ENCODE measurements at places on chromosomes 7 and 10.
A peak's percentile ranks its signal among the peaks of the same experiment; 100 is the strongest.

DNA sequence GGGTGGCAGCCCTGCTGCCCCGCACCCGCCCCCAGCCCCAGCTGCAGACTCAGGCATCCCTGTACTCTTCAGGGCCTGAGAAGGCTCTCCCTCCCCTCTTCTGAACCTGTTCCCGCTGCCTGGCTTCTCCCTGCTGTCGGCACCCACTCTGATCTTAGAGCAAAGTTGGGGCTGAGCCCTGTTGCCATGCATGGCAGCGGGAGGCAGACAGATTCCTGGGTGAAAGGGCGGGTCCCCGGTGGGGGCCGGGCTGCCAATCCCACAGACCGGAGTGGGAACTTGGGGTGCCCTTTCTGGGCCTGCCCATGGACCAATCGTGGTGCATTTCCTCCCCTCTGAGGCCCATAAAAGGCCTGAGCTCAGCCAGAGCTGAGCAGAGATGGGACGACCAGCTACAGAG lies 80.7 kb downstream of the SPDYE5 start:
- DNase-seq: no peak

- DNase-seq: no peak
Measured at GRCh38 chr7:91137153-91137787, 127.0 kb upstream of the FZD1 start.

- DNase-seq: no peak
Measured at GRCh38 chr7:39674406-39674805, 51.0 kb downstream of the RALA start.

DNA sequence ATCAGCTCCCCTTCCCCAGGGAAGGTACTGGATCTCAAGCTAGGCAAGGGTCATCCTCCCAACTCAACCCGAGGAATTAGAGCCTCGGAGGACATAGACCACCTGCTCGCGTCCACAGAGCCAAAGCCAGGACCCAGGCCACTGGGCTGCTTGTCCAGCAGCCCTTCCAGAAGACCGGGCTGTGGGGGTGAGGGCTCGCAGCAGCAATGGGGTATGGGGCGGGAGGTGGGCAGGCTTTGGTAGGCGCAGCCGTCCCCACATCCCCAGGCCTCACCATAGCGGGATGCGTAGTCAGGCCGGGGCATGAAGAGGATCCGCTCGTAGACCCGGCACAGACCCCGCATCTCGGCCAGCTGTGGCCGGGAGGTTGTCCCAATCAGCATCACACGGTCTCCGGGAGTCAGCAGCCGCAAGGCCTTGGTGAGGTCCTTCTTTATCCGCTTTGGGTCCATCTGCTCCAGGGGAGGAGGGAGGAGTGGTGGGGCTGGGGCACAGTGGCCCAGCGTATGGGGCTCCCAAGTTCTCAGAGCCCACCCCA lies 5.0 kb upstream of the ASB10 start:
- DNase-seq: no peak

- no peak for DNase-seq
Measured at GRCh38 chr7:127726476-127726875, 74.5 kb downstream of the SND1 start.

DNA sequence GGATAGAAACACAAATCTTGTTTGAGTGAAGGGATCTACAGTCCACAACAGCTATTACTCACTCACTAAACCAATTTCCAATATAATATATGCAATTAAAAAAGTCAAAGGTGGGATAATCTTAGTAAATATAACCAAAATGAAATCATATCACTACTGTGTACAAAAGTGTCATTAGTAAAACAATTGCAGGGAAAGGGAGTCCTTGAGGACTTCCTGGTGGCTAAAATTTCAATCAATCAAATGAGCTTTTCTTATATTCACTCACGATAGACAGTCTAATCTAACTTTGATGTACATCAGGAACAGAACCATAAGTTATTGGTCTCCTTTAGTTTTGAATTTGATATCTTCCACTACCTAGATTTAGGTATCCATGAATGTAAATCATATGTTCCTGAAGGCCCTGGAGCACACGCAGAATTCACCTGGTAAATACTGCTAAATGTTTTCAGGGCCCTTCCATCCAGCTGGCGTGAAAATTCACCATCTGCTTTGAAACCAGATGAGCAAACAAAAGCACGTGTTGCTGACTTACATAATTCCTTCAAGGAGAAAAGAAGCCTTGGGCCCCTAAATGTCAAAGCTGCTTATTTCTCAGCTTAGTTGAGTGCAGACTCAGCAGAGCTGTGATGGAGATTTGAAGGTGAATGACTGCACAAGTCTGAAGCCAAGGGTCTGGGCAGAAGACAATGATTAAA lies 159.3 kb upstream of the TMEM196 start:
- DNase-seq: peak; percentile 7

DNA sequence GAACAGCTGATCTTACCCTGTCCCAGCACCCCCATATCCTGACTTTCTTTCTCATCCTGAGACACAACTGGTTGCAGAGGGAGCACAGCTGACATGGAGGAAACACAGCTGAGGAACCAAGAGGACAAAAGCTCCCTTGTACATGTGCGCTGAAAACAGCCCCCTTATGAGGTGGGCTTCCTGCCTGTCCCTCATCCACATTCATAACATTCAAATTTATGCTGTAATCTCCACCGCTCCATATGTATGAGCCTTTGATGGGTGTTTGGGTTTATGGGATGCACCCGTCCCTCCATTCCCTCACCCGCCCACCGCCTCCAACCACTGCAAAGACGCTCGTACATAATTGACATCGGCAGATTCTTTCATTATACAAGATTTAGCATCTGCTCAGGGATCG lies 49.6 kb upstream of the BTRC start:
- DNase-seq: no peak

- no peak for DNase-seq
Measured at GRCh38 chr7:42621543-42622219, 290.2 kb downstream of the C7orf25 start.

DNA sequence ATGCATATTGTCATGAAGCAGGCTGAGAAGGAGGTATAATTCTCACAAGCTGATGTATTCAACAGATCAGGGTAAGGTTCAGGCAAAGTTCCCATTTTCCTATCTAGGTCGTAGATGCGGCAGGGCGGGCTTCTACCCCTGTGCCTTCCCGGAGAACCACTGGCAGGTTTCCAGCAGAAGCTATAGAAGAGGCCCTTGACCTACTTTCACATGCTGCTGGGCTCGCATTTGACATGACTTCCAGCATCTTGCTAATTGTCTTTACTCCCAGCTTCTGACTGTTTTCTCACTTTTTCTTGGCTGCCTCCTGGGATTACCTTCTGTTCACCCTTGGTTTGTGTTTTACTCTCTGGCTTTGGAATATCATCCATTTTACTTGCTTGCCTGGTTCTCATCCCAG lies 32.6 kb upstream of the ORC5 start:
- DNase-seq: peak; percentile 32

- no peak for DNase-seq
Measured at GRCh38 chr7:107233174-107233573, 64.4 kb downstream of the HBP1 start.

GRCh38 chr10:60572511-60573194 lies 183.0 kb upstream of the ANK3 start:
- DNase-seq: no peak

DNA sequence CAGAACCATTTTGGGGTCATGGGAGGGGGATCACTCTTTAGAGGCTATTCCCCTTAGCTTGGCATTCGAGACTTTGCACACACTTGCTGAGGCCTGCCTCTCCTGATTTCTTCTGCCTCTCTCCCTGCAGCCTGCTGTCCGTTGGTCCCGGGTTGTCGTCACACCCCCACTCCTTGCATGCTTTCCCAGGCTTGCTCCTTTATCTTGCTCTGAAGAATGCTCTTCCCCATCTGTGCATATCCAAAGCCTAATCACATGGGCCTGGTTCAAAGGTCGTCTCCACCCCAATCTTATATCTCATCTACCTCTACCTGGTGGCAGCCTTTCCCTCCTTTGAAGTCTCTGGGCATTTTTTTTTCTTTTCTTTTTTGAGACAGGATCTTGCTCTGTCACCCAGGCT lies 24.3 kb upstream of the EMX2 start:
- no peak for DNase-seq

GRCh38 chr7:43766564-43766963 lies 8.1 kb downstream of the BLVRA start:
- DNase-seq: no peak

DNA sequence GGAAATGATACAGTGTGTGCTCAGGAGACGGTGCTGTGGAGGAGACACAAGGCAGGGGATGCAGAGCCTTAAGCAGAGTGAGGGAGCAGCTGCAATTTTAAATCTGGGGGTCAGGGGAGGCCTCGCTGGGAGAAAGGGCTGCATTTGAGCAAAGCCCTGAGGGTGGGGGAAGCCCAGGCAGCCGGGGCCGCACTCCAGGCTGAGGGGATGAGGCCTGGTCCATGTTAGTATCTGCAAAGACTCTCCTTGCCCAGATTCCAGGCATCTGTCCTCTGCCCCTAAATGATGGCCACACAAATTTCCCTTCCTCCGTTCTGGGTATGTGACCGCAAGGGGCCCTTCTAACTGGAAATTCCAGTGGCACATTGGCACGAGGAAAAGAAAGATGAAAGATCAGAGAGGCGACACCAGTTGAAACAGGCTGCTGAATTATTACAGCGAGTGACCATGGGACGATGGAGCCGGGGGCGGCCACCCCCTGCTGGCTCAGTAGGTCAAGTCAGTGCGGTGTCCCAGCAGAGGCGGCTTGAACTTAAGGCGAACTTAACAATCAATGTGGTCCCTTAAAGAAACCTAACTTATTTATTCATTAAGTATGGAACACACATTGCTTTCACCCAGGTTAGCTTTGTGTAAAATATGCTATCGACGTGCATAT lies 62.3 kb upstream of the KAT6B start:
- DNase-seq: no peak

GRCh38 chr10:29356931-29357330 lies 68.1 kb downstream of the LYZL1 start:
- no peak for DNase-seq

GRCh38 chr10:48768144-48768766 lies 83.6 kb downstream of the WDFY4 start:
- no peak for DNase-seq

GRCh38 chr7:140448781-140449480 lies 30.4 kb downstream of the MKRN1 start:
- DNase-seq: no peak

GRCh38 chr7:150719436-150719835 lies 3.0 kb downstream of the GIMAP1 start:
- no peak for DNase-seq

DNA sequence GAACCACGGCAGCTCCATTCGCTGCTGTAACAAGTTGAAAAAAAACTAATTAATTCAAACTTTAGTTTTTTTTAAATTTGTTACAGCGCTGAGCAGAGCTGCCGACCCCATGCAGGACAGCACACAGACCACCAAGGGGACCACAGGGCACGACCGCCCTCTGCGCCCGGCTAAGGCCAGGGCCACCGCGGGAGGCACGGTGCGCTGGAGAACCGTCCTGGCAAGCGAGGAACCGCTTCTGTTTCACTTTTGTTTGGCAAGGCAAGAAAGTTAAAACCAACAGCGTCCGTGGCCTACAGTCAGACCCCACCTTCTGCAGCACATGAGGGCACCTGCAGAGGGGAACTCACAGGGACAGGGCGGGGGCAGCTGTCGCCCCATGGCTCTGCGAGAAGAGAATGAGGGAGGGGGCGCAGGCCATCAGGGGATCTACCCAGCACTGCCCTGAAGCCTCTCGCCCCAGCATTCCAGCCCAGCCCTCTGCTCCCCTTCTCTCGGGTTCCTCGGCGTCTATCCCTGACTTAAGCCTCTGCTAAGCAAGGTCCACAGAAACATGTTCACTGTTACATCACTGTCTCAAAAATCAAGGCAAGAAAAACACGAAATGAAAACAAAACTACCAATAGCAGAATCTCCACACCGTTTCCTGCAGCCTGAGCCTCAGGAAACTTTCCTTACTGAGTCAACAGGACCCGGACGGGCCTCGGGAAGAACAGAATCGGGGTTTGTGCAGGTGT lies 204.4 kb downstream of the DIP2C start:
- no peak for DNase-seq
